ENCODE measurements at places on chromosomes 5 and 9. TPM values are rescaled to one million over a fixed set of nuclear protein-coding genes. Genes with fewer than 3 reads are reported as not detected.

- no peak for DNase-seq
These were observed 181.3 kb upstream of the GNA14 start for GRCh38 chr9:77829420-77829819.

PAEP gene
- total RNA-seq, result not detected

NME5 gene
- 6.0 TPM for total RNA-seq

IL17B gene
- total RNA-seq, result not detected

KDM4C gene
- 25.1 TPM for total RNA-seq

DNA sequence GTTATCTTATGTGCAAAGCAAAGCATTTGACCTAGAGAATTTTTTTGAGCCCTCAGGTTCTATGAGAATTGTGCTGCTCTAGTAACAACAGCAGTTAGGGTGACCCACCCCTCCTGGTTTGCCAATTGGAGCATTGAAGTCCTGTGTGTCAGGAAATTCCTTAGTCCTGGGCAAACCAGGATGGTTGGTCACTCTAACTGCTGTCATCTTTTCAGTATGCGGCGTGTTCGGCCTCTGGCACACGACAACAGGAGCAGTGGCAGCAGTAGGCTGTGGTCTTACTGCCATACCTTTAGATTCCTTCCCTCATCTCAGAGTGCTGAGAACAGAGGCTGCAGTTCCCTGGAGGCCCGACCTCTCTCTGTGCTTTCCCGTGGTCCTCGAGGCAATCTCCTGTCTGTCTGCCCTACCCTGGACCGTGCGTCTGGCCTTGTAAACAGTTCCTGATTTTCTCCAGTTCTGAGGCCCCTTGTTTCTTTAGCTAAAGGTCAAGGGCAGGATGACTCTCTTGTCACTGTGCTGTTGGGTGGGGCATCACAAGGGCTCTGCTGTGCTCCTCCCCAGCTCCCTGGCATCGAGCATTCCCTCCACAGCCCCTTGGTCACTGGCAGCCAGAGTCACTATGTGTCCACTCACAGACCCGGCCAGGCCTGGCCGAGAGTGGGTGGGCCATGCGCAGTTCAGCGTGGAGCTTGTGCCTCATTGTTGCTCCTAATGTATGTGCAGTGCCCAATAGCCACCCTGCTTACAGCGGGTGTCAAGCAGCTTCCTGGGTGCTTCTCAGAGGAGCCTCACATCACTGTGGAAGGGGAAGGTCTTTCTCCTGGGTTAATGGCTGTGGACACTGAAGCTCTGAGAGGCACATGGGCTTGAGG is 18.5 kb upstream of the COL15A1 start:
- no peak for DNase-seq

GRCh38 chr9:135330685-135331590 is 148.6 kb upstream of the PPP1R26 start:
- no peak for DNase-seq

DNA sequence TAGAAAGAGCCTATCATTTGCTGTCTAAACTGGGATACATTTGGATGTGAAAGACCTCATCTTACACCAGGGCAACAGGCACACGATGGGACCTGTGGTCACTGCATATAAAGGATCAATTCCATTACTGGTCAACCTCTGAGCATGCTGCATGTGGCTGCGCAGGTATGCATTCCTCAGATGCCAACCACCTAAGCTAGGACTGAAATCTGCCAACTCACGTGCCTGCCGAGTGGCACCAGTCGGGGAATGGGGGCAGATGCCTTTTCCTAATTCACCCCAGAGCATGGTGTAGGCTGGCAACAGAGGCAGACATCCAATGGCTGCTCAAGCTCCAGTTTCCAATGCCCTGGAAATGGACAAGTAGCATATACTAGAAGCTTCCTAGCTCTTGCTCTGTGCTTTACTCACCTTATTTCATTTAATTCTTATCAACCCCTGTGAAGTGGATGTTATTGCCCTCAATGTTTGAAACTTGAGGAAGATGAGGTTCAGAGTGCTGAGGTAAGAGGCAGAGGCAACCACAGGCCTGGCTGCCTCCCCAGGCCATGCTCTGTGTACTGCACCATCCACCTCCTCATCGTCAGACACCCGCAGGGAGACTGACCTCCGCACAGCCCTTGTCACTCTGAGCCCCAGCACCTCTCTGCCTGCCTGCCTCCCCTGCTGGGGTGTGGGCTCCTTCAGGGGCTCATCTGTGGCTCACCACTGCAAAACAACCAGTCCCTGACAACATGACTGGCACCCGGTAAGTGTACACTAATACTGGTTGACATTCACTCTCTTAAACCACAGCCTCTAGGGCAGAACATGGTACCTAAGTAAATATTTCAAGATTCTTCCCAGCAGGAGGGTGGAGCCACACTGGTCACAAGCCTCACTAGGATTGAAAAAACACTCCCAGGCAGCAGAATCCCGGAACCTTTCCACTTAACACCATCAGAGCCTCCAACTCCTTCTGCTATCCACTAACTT is 228.5 kb downstream of the CRB2 start:
- no peak for DNase-seq

GRCh38 chr5:44542470-44542869 is 153.2 kb upstream of the FGF10 start:
- DNase-seq, result peak; percentile 24

LCN12 gene
- total RNA-seq, result not detected

DNA sequence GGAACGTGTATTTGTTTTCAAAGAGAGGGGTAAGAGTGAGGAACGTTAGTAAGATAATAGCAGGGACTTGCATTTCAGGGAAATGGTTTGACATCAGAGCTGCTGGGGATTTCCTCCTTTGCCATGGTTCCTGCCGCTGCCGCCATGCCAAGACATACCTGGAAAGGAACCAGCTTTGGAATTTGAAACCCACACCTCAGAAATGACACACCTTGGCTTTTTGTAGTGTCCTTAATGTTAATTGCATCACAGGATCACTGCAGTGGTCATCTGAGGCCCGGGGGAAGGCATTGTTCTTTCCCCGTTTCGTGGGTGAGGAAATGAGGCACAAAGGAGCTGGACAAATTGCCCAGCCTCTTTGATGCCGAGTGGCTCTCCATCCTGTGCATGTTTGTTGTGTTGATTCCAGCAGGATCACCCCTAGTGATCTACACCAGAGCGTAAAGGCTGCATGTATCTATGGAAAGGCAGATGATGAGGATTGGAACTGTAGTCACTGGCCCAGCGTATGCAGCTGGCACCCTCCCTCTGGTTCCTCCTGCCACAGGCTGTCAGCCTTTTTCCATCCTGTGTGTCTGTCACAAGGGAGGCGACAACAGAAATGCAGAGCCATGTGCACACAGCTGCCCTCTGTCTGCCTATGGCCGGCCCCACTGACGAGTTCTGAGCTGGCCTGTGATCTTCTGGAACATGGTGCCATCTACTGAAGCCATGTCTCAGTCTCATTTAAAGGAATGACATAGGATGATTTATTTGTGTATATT is 37.8 kb downstream of the SLC46A2 start:
- DNase-seq, result no peak

AJM1 gene
- 1.1 TPM for total RNA-seq

PNPLA7 gene
- 5.4 TPM for total RNA-seq

- DNase-seq, result no peak
These were observed 1.2 kb upstream of the SLC25A51 start for GRCh38 chr9:37905131-37905505.

DNA sequence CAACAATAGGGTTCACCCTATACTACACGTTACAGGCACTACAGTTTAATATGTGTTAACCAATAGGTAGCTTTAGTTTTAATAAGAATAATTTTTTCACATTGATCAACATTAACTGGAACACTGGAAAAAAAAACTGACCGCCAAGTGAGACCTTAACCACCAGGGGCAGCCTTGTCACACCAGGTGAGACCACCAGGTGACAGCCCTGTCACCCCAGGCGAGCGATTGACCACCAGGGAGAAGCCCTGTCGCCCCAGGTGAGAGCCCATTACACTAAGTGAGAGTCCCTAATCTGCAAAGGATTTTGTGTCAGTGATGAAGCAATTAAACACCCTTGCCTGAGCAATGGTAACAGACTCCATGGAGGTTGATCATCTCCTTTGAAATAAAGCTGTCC is 75.4 kb upstream of the SYK start:
- no peak for DNase-seq

FCHO2 gene
- total RNA-seq, result 7.4 TPM

- peak; percentile 10 for DNase-seq
These were observed 108.6 kb downstream of the PHF2 start for GRCh38 chr9:93684806-93685543.

DNA sequence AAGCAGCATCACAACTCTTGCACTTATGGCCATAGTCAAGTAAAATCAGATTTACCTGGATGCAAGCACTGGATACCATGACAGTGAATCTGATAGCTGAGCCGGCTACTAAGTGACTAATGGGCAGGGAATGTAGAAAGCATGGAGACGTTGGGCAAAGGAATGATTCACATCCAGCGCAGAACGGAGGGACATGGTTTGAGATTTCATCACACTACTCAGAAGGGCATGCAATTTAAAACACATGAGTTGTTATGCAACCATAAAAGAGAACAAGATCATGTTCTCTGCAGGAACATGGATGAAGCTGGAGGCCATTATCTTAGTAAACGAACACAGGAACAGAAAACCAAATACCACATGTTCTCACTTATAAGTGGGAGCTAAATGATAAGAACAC is 169.1 kb upstream of the PIK3R1 start:
- peak; percentile 99 for DNase-seq

DNA sequence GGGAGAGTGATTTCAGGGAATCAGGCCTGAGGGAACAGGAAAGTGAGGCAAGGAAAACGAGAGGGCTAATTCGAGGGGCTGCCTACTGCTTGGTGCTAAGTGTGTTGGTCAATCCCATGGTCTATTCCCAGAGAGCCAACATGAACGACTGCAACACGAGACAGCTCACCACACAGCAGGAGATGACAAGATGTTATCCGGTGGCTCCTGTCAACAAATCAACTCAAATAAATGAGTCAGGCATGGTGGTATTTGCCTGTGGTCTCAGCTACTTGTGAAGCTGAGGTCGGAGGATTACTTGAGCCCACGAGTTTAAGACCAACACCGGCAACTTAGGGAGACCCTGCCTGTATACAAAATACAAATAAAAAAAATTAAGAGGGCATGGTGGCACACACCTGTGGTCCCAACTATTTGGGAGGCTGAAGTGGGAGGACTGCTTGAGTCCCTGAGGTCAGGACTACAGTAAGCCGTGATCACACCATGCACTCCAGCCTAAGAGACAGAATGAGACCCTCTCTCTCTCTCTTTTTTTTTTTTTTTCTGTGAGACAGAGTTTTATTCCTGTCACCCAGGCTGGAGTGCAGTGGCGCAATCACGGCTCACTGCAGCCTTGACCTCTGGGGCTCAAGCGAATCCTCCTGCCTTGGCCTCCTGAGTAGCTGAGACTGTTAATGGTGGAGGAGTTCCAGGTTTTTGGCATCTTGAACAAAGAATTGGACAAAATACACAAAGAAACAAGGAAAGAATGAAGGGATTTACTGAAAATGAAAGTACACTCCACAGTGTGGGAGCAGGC is 9.0 kb upstream of the FAF2 start:
- no peak for DNase-seq

- DNase-seq, result no peak
These were observed 147.5 kb downstream of the PAM start for GRCh38 chr5:102902647-102903046.

NAA35 gene
- total RNA-seq, result 25.9 TPM

NXNL2 gene
- 0.74 TPM for total RNA-seq

DNA sequence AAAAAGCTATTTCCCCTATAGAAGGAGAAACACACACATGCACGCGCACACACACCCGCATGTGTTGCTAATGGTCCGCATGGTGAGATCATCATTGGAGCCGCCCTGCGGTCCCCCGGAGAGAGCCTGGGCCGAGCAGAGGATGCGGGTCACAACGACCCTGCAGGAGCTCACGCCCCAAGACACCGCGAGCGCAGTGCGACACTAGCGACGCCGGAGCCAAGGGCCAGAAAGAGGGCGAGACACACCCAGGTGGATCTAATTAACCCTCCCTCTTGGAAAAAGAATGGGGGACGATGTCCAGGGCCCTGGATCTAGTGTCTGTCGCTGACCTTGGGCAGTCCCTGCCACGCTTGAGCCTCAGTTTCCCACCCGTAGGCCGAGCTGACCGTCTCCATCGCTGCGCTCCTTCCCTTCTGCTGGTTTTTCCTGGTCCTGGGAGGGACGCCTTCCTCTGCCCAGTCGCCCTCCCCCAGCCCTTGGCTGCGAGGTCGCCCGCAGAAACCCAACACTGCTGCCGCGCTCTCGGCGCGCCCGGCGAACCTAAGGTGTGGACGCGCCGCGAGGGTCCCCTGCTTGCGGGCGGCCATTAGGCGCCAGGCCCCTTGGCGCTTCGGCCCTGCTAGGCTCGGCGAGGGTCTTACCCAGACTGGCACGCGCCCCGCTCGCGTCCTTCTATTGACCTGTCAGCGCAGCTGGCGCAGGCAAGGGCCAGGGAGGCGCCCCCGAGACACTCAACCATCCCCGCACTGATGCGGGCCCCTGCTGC is 47.5 kb upstream of the RNF20 start:
- peak; percentile 21 for DNase-seq

- peak; percentile 27 for DNase-seq
These were observed 58.6 kb downstream of the PUM3 start for GRCh38 chr9:2785060-2785950.

DNA sequence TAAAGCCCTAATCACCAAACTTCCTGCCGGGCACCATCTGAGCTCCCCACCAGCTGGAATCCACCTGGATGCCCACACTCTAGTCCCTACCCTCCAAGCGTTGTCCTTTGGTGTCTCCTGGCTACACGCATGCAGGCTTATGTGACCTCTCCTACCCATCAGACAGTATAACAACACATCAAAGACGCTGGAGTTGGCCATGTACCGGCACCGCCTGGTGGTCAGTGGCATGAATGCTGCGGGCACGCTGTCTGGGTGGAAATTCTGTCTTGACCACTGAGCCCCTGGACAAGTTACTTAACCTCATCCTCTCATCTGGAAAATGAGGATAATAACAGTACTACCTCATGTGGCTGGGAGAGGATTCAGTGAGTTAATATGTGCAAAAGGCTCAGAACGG is 23.4 kb upstream of the CORO2A start:
- peak; percentile 12 for DNase-seq

DNA sequence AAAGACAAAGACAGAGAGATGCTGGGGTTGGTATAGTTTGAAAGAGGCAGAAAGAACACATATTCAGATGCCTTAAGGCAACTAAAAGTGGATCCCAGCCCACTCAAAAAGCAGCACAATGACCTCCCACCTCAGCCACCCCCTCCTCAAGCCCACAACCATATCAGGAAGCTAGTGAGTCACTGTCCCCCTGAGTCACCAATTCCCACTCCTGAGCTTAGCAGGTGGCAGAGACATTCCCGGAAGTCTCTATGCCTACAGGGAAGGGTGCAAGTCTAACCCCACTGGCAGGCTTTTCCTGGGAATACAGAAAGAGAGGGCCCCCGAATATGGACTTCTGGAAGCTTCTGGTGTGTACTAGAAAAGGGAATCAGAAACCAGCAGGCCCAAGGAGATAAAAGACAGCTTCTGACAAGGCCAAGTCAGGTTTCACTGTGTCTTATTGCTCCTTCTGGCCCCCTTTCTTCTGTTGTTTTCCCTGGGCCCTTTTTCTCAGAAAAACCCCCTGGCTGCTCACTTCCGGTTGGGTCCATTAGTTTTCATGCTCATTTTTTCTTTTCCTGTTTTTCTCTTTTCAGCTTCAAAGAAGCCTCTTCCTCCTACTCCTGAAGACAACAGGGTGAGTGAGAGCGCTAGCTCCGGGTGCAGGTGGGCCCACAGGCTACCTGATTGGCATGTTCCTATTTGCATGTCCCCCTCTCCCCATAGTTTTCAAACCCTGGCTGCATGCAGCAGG is 36.8 kb downstream of the ITK start:
- DNase-seq, result no peak
